ENCODE measurements at places on chromosomes 1 and 21.

DNA sequence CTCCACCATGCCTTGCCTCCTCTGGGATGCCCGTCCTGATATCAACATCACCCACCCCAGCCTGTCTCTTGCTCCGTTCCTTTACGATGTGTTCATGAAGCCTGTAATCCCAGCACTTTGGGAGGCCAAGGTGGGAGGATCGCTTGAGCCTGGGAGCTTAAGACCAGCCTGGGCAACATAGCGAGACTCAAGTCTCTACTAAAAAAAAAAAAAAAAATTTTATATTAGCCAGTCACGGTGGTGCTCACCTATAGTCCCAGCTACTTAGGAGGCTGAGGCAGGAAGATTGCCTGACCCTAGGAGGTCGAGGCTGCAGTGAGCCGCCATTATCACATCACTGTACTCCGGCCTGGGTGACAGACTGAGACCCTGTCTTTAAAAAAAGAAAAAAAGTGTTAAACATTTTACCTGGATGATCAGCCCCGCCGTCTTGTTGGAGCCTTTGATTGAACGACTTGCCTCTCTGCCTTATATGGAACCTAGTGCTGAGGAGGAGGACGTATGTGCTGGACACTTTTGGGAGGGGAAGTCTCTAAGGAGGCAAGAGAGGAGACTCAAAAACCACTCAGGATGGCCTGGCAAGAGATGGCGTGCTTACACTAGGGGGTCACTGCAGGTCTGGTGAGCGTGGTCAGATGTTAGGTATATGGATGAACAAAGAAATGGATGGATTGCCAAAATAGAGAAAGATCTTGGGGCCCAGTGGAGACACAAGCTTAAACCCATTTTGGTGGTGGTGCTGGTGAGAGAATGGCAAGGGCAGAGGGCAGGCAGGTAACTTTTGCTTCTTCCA, 80.5 kb upstream of the IFFO2 start:
- DNase-seq, result no peak

- DNase-seq, result no peak
Measured at GRCh38 chr1:154502066-154502743, at the start of the genes SHE and TDRD10. TSS of gene SHE (minus strand) at chr1:154502412. CDS start at chr1:154502026, 386 bp downstream. TSS of gene TDRD10 (plus strand) at chr1:154502219. CDS start at chr1:154506904, 4,685 bp downstream.

DNA sequence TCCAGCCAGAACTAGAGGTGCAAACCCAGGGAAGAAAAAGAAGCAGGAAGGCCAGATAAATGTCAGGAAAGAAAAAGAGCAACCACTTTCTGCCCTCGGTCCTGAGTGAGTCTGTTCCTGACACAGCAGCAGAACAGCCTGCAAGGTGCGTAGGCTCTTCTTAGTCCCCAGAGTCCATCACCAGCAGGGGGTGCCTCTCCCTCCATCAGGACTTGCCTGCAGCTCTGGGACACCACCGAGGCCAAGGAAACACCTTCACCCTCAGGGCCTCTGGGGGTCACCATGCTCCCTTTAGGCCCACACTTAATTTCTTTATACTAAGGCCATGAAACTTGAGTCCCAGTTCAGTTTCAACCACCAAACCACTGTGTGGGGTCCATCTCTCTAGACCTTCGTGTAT, 43.7 kb upstream of the NFASC start:
- DNase-seq, result no peak

GRCh38 chr1:22804406-22804805, 93.8 kb downstream of the EPHB2 start:
- no peak for DNase-seq

- DNase-seq, result no peak
Measured at GRCh38 chr1:78040484-78041089, 5.2 kb upstream of the GIPC2 start.

- DNase-seq, result no peak
Measured at GRCh38 chr1:108590957-108591356, 31.1 kb downstream of the EEIG2 start.

- DNase-seq, result no peak
Measured at GRCh38 chr1:22754106-22754768, 43.6 kb downstream of the EPHB2 start.

- no peak for DNase-seq
Measured at GRCh38 chr1:85465099-85465785, at the start of gene DDAH1. TSS of gene DDAH1 (minus strand) at chr1:85465159. CDS start at chr1:85465045, 114 bp downstream.

GRCh38 chr1:244837597-244838258, 2.3 kb downstream of the COX20 start:
- DNase-seq, result no peak

- no peak for DNase-seq
Measured at GRCh38 chr21:39422527-39423241, 22.9 kb downstream of the LCA5L start.

GRCh38 chr1:240516069-240516468, 95.9 kb downstream of the GREM2 start:
- DNase-seq, result no peak

- DNase-seq, result no peak
Measured at GRCh38 chr1:30627206-30627605, 96.2 kb downstream of the MATN1 start.

GRCh38 chr1:227521782-227522181, 41.6 kb upstream of the ZNF678 start:
- no peak for DNase-seq

GRCh38 chr1:156667968-156668709, 9.1 kb downstream of the NES start:
- no peak for DNase-seq

GRCh38 chr1:8667869-8668594, 149.4 kb downstream of the RERE start:
- no peak for DNase-seq

DNA sequence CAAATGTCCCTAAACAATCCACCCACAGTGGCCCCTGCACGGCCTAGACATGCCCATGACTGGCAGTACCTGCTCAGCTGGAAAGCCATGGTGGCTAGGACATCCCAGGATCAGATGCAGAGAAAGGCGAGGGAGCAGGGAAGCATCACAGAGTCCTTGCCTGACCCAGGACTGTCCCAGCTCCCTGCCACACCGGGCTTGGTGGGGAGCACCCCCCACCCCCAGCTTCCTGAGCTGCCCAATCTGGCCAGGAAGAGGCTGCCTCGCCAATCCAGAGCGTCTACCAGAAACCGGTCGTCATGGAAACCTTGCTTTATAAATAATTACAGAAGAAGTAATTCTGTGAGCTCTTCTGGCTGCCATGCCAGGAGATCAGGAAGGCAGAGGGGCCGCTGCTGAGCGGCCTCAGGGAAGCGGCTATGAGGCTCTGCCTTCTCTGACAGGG, 34.8 kb downstream of the ACOT7 start:
- no peak for DNase-seq

- DNase-seq, result no peak
Measured at GRCh38 chr1:39381839-39382238, 109.6 kb upstream of the BMP8A start.

- peak; percentile 34 for DNase-seq
Measured at GRCh38 chr1:78617615-78618026, 2.6 kb upstream of the IFI44L start.

DNA sequence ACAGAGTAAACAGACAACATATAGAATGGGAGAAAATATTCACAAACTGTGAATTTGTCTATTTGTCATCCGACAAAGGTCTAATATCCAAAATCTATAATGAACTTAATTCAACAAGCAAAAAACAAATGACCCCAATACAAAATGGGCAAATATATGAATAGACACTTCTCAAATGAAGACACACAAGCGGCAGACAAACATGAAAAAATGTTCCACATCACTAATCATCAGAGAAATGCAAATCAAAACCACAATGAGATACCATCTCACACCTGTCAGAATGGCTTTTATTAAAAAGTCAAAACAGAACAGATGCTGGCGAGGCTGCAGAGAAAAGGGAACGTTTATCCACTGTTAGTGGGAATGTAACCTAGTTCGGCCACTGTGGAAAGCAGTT, 72.7 kb downstream of the SMYD3 start:
- no peak for DNase-seq

- DNase-seq, result no peak
Measured at GRCh38 chr1:172742599-172743500, 83.9 kb downstream of the FASLG start.

DNA sequence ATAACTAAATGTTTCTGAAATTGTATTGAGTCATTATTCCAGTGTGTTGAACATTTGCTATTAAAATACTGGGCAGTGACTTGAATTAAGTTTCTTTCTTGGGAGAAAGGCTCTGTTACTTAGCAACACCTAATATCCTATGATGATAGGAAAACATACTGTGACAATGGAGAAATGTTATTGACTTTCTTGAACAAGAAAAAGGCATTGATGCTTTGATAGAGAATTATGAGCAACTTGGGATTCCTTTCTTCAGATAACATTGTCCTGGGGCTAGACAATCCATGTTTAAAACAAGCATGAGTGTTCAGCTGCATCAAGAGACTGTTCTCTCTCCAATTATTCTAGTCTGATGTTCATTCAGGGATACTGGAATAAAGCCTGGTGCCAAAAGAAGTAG, 215.9 kb upstream of the L1TD1 start:
- no peak for DNase-seq

GRCh38 chr1:214934045-214934444, 148.5 kb upstream of the KCNK2 start:
- DNase-seq, result no peak

DNA sequence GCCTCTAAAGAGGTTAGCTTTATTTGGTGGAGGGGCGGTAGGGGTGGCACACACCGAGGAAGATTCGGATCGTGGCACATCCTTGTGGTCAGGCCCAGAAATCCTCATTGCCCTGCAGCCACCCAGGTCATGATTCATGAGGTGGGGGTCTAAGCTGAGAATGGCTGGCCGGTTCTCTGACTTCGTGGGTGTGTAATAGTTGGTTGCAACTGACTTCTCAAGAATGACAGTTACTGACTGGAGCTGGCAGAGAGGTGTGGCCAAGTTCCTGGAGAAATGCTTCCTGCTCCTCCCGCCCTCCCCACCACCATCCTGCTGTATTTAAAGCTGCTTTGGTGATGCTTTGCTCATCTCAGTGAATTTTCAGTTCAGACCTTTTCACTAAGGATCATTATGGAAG, 198.6 kb downstream of the KIF26B start:
- no peak for DNase-seq

GRCh38 chr21:37503848-37504467, 137.4 kb downstream of the DYRK1A start:
- no peak for DNase-seq

GRCh38 chr21:26946744-26947446, 20.0 kb downstream of the ADAMTS5 start:
- DNase-seq, result no peak

DNA sequence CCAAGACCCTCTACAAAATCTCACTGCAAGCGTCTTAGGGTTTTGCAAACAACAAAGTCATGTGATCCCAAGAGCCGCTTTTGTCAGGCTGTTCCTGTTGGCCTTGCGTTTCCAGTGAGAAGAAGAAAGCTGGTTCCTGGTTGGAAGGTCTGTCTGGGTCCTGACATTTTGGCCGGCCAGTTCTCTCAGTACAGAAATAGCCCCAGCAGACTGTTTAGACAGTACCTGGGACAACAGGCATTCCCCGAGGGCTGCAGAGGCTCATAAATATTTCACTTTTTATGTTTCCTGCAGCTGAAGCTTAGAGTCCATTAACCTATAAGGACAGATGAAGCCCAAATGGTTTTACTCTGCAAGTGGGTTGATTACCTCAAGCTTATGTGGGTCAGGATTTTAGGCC, 8.6 kb downstream of the GPR137B start:
- no peak for DNase-seq

DNA sequence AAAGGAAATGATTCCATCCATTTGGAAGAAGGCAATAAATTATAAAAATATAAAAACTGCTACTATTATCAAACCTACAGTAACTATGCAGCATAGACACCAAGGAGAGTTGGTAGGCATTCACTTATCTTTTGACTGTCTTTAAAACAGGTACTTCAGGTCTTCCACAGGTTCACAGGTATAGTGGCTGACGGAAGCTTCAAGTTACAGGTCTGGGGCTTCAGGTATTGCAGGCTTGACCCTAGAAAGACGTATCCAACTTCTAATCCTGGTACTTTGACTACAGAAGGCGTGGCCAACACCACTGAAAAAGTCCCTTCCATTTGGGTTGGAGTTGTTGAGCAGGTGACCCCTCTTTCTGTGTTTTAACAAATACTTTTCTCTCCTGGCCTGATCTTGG, 35.6 kb downstream of the YY1AP1 start:
- no peak for DNase-seq

GRCh38 chr1:39849203-39849602, 34.1 kb downstream of the TRIT1 start:
- peak; percentile 60 for DNase-seq

DNA sequence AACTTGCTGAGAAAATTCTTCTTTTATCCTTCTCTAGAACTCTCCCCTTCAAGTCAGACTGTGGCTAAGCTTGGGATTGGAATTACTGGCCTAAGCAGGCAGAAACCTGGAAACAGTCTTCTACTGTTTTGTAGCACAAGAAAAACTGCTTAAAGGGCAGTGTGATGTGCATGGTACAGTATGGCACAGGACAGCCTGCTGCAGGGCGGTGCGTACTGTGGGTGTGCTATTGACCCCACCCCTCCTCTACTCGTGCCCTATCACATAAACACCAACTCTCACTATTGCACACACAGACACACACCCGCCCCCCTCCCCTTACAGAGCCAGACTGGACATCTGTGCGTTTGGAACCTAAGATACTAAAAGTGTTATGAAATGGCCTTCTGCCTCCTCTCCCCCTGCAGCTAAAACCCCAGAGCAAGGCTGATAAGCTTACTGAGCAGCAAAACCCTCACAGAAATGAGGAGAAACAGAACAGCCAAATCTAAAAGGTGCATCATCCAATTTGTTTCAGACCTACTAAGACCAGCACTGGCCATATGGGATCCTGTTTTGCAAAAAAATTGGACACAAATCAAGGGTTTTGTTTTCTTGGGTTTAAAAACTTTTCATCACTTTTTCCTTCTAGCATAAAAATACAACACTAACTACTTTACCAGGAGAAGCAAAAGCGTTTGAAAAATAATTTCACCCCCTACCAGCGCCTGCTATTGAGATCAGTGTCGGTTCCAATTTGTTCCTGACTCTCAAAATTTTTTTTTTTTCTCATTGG, 355.8 kb upstream of the LYPLAL1 start:
- DNase-seq, result no peak

DNA sequence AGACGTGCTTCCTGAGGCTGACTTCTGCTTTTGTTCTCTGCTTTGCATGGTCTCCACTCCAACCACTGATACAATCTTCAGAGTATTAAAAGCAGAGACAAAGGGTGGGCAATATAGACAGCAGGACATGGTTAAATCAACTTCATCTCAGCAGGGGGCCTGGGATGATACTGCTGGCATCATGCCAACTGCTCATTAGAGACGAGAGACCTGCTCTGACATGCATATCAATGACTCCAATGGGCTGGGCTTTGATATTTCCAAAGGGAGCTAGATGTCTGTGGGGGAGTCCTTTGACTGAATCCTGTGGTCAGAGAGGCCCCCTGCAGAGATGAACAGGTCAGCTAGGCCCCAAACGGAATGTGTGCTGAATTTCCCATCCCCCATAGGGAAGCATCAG, 106.6 kb downstream of the ACTL8 start:
- DNase-seq, result no peak
